Activated naive CD8-positive, alpha-beta T cell treated with anti-CD3 and anti-CD28 coated beads, Interleukin-2, amount 50 U/mL, for 24 hours (primary cell): ENCODE measurements at places on chromosomes 13 and 19.

DNA sequence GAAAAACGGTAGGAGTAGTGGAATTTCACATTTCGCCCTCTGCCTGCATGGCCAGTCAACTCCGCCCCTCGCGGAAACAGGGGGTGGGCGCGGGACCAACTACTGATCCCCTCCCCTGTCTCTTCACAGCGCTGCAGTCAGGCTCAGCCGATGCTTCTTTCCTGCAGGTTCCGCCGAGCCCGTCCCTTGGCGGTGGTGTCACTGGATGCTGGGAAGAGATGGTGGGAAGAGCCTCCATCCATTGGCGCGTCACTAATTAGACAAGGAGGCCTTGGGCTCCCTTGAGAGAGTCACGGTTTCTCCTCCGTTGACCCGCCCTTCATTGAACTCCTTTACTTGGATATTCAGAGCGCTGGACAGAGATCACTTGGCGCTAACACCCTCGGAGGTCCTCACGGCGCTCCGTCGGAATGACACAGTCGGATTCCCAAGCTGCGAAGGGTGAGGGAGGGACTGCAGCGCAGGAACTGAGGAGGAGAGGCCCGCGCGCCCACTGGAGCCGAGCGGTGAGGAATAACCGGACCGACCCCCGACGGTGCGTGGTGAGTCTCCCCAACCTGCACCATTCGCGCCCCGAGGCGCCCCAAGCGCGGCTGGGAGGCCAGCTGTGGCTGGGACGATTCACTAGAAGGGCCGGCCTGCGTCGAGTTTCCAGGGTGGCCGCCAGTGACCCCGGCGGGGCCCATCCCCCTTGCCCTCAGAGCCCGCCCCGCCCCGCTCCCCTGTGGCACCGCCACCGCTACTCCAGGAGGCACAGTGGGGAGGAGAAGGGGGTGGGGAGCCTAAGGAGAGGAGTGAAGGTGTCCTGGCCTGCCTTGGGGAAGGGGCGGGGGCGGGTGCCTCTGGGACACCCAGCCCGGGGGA lies 11.2 kb upstream of the CEACAM21 start:
- DNase-seq: peak; percentile 30

GRCh38 chr13:51945149-51945548 lies 66.1 kb downstream of the ATP7B start:
- DNase-seq: no peak

GRCh38 chr13:110520431-110521295 lies 40.9 kb downstream of the RAB20 start:
- no peak for DNase-seq

GRCh38 chr19:7625763-7626372 lies 3.5 kb downstream of the XAB2 start:
- DNase-seq: no peak

DNA sequence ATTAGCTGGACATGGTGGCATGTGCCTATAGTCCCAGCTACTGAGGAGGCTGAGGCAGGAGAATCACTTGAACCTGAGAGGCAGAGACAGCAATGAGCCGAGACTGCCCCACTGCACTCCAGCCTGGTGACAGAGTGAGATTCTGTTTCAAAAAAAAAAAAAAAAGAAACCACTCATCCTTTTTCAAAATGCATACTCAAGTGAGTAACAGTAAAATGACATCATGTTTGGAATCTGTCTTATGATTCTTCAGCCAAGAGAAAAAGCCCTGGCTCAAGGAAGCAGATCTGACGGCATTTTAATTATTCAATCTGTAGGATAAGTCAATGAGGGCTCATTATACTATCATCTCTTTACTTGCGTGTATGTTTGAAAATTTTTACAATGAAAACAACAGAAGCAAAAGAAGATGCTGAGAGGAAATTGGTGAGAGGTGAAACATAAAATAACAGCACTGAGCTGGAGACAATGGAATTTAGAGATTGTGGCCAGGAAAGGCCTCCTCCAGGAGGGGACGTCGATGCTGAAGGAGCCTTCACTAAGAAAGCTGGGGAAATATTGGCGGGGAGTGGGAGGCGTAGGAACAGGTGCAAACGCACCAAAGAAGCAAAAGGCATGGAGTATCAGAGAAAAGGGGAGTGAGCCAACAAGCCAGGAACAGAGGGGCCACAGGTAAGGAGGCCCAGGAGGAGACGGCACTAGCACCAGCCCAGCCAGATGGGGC lies 12.9 kb upstream of the CCNE1 start:
- no peak for DNase-seq

DNA sequence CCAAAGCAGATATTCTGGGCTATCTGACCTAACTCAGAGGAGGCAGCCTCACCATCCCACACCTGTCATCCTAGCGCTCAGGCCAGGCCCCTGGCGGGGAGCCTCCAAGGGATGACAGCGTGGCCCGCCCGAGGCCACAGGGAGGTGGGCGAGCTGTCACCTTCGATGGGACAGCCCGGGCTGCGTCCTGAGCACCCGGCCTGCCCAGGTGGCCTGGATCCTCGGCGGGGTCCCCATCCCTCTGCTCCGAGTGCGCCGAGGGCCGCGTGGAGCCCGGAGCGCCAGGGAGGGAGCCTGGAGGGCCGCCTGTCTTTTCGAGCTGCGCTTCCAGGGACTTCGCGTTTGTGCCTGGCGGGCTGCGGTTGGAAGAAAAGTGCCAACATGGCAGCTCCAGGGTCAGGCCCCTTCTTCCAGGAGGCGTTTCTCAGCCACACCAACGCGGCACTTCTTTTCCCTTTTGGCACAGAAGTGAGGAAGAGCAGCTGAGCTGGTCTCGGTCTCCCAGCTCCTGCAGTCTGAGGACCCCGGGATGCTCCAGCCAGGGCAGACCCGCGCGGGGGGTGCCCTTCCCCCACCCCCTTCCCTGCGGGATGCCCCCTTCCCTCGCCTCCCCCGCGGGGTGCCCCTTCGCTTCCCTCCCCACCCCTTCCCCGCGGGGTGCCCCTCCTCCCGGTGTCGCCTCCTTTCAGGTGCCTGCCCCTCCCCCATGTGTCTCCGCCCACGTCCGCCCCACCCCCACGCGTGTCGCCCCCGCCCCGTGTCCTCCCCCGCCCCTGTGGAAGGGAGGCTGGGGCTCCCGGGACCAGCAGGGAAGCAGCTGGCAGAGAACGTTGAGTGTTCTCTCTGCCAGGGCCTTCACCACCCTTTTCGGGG lies 42.3 kb downstream of the GJA3 start:
- no peak for DNase-seq

DNA sequence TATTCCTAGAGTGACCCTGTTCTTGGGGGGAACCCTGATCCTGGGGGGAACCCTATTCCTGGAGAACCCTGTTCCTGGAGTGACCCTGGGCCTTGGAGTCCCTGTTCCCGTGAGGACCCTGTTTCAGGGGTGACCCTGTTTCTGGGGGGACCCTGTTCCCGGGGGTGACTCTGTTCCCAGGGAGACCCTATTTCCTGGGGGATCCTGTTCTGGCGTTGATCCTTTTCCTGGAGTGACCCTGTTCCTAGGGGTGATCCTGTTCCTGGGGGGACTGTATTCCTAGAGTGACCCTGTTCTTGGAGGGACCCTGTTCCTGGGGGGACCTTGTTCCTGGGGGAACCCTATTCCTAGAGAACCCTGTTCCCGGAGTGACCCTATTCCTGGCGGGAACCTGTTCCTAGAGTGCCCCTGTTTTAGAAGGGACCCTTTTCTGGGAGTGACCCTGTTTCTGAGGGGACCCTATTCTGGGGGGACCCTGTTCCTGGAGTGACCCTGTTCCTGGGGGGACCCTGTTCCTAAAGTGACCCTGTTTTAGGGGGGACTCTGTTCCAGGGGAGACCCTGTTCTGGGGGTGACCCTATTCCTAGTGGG lies 15.0 kb downstream of the GNA15 start:
- DNase-seq: no peak

DNA sequence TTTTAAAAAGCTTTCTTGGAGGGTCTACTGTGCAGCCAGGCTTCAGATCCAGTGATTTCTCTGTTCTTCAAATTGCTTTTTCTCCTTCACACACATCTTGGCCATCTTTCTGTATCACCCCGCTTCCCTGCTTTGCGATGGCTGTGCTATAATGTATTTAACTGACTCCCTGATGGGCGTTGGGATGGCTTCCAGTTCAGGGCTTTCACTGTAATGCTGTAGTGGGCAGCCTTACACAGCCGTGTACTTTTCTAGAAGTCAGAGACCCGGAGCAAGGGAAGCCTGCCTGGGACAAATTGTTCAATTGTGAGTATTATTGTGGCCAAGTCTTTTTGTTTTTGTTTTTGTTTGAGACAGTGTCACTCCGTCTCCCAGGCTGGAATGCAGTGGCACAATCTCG lies 19.4 kb upstream of the PAK4 start:
- no peak for DNase-seq

DNA sequence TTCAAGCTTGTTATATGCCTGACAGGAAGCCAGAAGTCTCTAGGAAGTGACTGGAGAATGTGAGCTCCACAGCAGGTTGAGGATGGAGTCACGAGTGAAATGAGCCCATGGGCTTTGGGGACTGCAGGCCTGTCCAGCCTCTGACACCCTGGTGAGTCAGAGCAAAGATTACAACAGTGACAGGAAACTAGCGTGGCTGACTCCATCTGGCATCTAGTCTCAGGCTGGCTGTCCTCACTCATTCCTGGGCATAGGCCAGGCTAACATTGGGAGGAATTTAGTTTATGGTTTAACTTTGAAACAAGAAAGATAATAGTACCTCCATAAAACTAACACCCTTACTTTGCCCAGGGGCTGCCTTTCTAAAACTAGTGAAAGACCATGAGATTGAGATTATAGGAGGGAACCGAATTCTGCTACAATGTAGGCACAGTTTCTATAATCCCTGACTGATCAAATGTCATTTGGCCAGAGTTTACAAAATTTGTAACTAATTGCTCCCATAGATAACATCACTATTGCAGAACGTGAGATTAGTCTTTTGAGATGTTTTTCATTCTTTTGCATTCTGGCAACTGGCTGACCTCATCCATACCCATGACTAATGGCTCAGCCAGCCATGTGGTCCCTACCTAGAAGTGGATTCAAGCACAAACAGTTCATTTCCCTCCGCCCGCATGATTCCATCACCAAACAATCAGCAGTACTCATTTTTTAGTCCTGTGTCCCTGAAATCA lies 28.4 kb downstream of the PSG1 start:
- no peak for DNase-seq

GRCh38 chr13:101727118-101727517 lies 274.6 kb downstream of the ITGBL1 start:
- DNase-seq: no peak

- DNase-seq: no peak
Measured at GRCh38 chr13:23570099-23570920, at the start of gene TNFRSF19. Gene TNFRSF19, plus strand, starts transcription at chr13:23570412. Its CDS starts 19,772 bp downstream, at chr13:23590184.

DNA sequence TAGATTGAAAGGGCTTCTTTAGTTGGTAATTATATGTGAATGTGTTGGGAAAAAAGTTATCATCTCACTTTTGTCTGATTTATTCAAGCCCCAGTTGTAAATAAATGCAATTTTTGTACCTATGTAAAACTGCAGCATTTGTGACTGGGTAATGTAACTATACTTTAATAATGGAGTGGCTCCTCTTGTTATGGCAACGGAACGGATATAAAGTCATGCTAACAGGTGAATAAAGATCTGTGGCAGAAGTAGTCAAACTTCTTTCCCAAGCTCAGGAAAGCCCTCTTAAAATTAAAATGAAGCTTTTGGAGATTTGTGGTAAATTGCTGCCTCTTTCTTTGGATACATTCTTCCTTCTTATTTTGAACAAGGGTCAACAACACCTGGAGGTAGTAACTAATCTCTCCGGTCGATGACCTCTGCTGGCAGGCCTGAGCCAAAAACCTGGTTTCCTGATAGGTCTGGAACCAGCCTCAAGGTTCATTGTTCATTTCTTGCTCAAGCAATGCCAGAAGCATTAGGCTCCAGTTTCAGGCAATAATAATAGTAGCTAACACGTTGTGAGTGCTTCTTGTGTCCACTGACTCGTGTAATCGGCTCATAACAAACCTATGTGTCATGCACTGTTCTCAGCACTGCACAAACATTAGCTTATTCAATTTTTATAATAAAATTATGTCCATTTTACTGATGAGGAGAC lies 313.4 kb upstream of the DACH1 start:
- no peak for DNase-seq

- DNase-seq: no peak
Measured at GRCh38 chr13:19561585-19561984, 253 bp upstream of the TPTE2 start.

GRCh38 chr19:46299004-46299509 lies 2.2 kb downstream of the HIF3A start:
- DNase-seq: no peak
